Fibroblast of the aortic adventitia (primary cell): ENCODE measurements at places on chromosomes 1 and 21. TPM values are rescaled to one million over a fixed set of nuclear protein-coding genes. Genes with fewer than 3 reads are reported as not detected.

DNA sequence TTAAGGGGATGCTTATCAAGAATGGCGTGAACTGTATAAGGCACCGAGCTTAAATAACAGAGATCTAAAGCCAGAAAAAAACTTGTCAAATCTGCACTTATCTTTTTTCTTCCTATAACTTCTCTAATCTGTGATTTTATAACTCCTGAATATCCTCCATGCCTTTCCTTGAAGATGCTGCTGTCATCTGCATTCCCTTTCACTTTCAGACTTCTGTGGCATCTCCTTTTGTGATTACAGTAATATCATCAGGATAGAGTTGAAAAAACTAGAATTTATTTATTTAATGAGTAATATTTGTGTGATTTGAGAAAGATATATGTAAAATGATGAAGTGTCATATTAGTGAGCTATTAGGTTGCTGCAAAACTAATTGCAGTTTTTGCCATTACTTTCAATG, 357.8 kb upstream of the PTBP2 start:
- DNase-seq, result no peak

- DNase-seq, result no peak
Observed at GRCh38 chr1:183604815-183605214, 14.6 kb upstream of the NCF2 start.

The ADAMTSL4 gene
- 11.9 and 13.0 TPM in 2 replicates for total RNA-seq

DNA sequence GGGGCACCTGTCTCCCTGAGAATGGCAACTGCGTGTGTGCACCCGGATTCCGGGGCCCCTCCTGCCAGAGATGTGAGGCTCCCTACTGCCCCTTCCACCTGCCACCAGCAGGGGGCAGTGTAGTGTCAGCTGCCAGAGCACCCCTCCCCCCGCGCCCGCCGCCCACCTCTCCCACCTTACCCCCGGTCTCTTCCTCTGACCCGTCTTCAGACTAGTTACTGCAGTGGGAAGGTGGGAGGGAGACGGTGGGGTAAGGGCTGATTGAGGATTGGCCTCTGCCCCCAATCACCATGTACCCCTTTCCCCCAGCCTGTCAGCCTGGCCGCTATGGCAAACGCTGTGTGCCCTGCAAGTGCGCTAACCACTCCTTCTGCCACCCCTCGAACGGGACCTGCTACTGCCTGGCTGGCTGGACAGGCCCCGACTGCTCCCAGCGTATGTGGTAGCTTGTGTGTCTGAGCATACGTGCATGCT, 10.1 kb upstream of the LRRC71 start:
- no peak for DNase-seq

GRCh38 chr1:33342041-33342723, 21.3 kb upstream of the A3GALT2 start:
- peak; percentile 96 for DNase-seq

- DNase-seq, result no peak
Observed at GRCh38 chr1:182905321-182905720, 47.6 kb downstream of the SHCBP1L start.

The TARBP1 gene
- total RNA-seq, result 12.0 and 22.2 TPM in 2 replicates

The SV2A gene
- total RNA-seq, result 17.4 and 25.0 TPM in 2 replicates

GRCh38 chr1:228801068-228801467, 65.8 kb downstream of the RHOU start:
- peak; percentile 16 for DNase-seq

- peak; percentile 87 for DNase-seq
Observed at GRCh38 chr1:145956781-145957442, 905 bp downstream of the LIX1L start.

DNA sequence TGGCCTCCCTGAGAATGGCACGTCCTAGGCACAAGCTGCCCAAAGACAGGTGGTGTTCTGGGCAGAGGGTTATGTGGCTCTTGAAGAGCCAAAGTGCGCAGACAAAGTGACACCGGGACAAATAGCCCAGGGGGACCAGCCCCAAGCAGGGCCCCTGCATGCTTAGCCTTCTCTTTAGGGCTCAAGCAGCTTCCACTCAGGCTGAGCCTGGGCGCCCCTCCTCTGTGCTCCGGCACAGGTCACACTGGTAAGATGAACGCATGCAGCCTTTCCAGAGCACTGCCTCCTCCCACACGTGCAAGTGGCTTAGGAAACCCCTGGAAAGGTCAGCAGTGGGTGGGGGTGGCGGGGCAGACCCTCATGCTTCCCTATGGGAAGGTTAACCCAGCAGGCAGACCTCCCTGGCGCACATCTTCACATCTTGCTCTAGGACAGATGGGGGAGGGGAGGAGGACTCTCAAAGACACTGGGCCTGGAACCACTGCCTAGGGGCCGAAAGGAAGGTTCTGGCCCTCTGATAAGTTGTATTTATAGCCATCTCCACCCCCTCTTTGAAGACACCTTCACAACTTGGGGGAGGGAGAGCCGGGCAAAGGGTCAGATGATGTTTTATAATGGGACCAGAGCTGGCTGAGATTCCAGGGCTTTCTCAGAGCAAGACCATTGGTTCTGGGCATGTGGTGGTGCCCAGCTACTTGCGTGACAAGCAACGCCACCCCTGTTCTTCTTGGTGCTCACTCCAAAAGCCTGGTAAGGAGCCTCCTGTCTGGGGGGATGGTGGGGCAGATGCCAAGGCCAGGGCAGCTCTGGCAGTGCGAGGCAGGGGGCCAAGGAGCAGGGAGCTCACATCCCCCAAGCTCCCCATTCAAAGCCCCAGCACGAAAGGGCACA, 5.5 kb downstream of the KLHL21 start:
- DNase-seq, result no peak

The DIRAS3 gene
- 1.2 and 4.6 TPM in 2 replicates for total RNA-seq

- DNase-seq, result no peak
Observed at GRCh38 chr1:4027492-4028138, 127.5 kb upstream of the C1orf174 start.

- no peak for DNase-seq
Observed at GRCh38 chr1:21066356-21067012, 110.2 kb downstream of the EIF4G3 start.

DNA sequence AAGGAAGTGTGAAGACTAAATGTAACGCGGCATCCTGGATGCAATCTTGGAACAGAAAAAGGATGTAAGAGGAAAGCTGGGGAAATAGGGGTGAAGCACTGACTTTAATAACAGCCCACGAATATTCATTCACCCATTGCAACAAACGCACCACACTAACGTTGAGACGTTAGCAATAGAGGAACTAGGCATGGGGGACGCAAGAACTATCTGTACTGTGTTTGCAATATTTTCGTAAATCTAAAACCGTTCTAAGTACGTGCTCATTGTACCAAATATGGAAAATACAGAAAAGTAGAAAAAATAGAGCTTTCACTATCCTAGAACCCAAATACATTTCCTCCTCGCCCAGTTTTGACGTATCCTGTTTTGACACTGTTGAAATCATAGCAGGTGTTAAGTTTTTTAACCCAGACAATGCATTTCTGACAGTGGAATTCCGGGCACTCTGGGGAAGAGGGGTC, 3.9 kb downstream of the LAPTM5 start:
- DNase-seq, result no peak

DNA sequence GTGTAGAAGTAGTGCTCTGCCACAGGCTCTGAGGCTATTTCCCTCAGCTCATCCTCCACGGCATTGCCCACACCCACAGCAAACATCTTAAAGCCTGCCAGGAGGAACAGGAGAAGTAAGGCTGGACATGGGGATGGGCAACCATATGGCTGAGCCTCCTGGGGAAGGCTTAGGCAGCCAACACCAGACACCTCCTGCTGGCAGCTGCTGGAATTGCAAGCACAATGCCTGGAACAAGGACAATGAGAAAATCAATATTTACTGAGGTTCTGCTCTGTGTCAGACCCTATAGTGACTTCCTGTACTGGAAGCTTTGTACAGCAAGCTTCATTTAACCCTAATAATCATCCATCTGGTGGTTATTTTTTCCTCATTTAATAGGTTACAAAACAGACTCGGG, 8.2 kb downstream of the MATN1 start:
- no peak for DNase-seq

The SYNC gene
- 141 and 240 TPM in 2 replicates for total RNA-seq

The PCAT6 gene
- not detected in 2 replicates for total RNA-seq

DNA sequence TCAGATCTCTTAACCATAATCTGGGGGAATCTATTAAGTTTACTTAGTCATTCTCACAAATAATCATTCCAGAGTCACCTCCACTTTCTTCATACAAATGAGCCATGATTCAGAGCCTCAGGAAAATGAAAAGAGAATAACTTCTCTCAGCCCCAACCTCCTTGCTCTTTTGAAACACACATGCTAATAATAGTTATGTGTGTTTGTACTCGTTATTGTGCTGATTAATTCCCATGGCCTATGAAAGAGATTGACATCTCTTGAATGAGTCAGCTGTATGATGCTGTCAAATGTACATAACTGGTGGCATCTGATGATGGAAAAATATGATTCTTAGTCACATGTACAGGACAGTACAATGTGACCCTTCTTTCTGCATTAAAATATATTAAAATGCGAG, 41.5 kb downstream of the DTL start:
- DNase-seq, result no peak
